ENCODE measurements at places on chromosomes 11 and 22.
A peak's percentile ranks its signal among the peaks of the same experiment; 100 is the strongest.

DNA sequence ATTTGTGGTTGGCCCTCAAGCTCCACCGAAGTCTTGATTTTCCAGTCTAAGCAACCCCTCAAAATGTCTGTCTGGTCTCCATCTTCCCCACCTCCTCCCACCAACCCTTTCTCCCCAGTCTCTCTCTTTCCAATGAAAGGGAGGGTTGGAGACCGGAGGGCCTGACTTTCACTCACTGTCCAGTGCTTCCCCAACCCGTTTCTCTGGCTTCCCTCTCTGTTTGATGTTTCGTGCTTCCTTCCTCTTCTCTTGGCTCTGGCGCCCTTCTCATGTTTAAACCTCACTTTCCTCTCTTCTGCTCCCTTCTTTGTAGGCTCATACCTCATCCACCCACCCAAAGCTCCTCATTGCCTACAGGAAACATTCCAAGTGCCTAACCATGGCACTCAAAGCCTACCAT is 11.1 kb upstream of the VPS37C start:
- DNase-seq, result no peak

GRCh38 chr11:106585061-106585460 is 433.2 kb downstream of the GUCY1A2 start:
- peak; percentile 59 for DNase-seq

- DNase-seq, result no peak
Observed at GRCh38 chr22:26082866-26083265, 86.4 kb upstream of the SEZ6L start.

DNA sequence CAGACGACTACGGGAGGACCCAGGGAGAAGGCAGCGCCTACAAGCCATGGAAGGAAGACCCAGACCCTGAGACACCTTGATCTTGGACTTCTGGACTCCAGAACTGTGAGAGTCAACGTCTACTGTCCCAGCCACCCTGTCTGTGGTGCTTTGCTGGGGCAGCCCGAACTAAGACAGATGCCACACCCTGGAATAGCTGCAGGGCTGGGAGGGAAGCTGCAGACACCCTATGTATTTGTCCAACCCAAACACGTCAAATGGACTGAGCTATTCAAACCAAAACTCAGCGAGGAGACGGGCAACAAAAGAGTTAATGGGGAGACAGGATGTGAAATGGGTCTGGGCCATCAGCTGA is 169.3 kb downstream of the CTTN start:
- DNase-seq, result no peak

DNA sequence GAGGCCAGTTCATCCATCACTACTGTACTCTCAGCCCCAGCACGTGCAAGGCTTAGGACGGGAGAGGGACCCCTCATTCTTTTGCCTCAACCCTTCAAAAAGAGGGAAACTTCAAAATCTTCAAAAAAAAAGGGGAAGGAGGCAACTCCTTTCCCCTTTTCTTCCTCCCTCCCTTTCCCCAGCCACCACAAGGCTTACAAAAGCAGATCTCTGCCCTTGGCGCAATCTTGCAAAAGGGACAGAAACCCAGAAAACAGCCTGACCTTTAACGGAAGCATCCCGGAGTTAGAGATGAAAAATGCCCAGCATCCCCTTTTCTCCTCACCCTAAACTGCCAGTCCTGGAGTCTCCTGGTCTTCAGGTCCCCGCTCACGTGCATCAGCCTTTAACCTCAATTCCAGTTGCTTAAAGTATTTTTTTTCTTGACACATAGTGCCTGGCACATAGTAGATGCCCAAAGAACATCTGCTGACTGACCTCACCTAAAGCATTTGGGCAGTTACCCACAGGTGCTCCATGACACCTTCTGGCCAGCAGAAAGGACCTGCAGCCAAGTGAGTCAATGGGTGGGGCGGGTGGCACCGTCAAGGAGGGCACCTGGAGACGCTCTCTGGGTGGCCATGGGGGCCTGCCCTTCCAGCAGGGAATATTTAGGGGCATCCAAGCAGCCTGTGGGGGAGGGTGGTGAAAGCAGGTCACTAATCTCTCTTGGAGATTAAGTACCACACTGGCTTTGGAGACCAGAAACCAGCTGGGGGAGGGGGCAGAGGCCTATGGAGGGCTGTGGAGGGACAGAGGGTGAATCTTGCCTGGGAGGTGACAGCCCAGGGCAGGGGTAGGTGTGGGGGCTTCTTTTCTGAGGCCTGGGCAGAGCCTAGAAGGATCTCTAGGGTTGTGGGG is 16.3 kb downstream of the NECTIN1 start:
- no peak for DNase-seq

- DNase-seq, result peak; percentile 8
Observed at GRCh38 chr22:34111210-34111824, 191.0 kb upstream of the LARGE1 start.

GRCh38 chr22:29877620-29878019 is 5.4 kb upstream of the MTMR3 start:
- DNase-seq, result peak; percentile 85

- DNase-seq, result no peak
Observed at GRCh38 chr22:28331695-28332094, 347.9 kb downstream of the TTC28 start.

DNA sequence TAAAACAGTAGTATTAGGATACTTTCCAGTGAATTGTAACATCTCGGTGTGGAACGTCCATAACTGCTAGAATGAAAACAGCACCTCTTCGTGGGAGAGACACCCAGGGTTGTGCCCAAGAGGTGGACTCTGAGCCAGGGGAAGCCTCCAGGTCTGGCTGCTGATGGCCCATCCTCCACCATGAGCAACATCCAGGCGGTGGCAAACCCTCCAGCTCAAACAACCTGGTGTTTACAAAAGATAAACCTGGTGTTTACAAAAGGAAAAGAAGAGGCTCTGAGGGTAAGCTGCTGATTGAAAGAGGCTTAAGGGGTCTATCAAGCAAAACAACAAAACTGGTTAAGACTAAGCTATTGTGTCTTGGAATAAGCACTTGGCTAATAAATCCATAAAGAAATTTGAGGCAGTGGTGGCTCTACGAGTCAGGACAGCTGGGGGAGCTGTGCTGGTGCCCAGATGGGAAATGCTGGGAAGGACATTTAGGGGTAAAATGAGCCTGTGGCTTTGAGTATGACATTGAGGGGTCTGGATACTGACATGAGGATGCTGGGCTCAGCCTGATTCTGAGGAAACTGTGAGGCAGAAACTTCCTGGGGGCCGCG is 909.0 kb downstream of the BRD1 start:
- no peak for DNase-seq

DNA sequence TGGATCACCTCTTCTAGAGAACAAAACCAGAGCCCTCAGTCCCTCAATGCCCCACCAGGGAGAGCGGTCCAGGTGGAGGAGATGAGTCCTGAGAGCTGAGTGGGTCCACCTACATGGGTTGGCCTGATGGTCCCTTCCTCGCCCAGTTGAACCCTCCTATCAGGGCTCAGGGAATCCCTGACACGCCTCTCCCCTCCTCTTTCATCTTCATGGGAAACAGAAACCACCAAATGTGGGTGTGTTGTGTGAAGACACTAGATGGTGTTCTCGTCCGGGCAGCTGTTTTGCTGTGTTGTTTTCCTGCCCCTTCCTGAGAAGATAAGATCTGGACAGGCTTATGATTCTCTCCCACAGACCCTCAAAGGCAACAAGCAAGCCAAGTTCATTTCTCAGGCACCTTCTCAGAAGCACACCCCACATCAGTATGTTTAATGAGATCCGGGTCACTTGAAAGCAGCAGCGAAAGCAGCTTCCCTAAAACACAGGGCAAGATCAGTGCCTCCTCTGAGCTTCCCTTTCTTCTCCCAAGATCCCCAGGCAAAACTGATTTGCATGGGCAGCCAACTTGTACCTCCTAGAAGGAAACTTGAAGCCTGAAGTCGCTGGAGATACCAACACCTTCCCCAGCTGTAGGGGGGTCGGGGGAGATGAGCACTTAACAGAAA is 35.3 kb upstream of the POU2AF1 start:
- DNase-seq, result no peak

DNA sequence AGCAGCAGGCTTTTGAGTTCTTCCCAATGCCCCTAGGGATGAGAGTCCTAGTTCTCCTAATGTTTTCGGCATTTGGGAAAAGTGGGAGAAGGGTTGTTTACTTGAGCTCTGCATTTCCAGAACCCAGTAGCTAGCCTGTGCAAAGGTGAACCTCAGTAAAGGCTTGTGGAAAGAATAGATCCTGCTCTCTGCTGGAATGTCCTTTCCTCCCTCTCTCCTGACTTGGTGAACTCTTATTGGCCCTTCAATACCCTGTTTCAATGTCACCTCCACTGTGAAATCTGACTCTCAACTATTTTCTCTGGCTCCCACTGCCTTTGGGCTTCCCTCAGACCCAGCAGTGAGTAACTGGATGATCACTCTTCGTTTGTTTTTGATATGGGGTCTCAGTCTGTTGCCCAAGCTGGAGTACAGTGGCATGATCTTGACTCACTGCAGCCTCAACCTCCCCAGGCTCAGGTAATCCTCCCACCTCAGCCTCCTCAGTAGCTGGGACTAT is 2.4 kb upstream of the UVRAG start:
- peak; percentile 9 for DNase-seq

DNA sequence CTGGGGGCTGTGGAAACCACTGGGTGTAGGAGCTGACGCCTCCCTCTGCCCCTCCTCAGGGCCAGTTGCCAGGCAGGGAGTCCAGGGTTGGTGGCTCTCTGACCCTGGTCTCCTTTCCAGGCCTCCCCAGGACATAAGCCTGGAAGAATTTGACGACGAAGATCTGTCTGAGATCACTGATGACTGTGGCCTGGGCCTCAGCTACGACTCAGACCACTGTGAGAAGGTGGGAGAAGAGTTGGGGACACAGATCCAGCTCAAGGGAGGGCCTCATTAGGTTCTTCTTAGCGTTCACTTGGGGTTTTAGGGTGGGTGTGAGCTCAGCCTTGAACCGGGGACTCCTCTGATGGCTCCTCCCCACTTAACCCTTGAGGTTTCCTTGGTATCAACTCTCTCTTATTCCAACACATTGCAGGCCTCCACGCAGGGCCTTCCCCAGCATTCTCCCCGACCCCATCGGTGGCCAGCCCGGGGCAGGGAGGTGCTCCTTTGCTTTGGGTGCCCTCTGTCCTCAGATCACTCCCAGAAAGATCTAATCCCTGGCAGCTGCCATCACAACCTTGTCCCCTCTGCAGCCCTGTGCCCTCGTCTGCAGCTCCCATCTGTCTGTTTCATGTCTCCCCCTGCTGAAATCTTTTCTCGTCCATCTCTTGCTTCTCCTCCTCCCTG is 1.2 kb downstream of the MAPK8IP2 start:
- no peak for DNase-seq

DNA sequence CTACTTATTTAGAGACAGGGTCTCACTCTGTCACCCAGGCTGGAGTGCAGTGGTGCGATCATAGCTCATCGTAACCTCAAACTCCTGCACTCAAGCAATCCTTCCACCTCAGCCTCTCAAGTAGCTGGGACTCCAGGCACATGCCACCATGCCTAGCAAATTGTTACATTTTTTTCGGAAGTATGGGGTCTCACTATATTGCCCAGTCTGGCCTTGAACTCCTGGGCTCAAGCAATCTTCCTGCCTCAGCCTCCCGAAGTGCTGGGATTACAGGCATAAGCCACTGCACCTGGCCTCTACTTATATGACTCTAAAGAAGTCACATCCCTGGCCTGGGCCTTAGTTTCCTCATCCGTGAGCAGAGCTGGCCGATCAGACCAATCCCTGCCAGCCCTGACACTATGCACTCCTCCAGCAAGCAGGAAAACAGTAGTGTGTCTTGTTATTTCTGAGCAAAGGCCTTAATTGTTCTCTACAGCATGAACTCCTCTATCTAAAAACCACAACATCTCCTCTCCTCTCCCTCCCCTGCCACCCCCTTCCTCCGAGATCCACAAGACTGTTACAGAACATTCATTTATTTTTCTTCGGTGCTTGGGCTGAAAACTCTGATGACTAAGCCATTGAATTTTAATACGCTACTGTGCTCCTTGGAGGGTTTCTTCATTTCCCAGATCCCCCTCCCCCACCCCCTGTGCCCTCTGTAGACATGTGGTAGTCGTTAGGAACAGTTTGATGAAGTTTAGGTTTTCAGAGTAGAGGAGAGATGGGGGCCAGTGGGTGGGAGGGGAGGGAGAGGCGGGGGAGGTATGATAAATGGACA is 91.5 kb downstream of the ABTB2 start:
- peak; percentile 96 for DNase-seq

- DNase-seq, result no peak
Observed at GRCh38 chr22:34299496-34299895, 379.2 kb upstream of the LARGE1 start.

GRCh38 chr11:83523676-83524075 is 237.5 kb upstream of the CCDC90B start:
- no peak for DNase-seq

- no peak for DNase-seq
Observed at GRCh38 chr11:132862137-132862536, 670.2 kb downstream of the OPCML start.

DNA sequence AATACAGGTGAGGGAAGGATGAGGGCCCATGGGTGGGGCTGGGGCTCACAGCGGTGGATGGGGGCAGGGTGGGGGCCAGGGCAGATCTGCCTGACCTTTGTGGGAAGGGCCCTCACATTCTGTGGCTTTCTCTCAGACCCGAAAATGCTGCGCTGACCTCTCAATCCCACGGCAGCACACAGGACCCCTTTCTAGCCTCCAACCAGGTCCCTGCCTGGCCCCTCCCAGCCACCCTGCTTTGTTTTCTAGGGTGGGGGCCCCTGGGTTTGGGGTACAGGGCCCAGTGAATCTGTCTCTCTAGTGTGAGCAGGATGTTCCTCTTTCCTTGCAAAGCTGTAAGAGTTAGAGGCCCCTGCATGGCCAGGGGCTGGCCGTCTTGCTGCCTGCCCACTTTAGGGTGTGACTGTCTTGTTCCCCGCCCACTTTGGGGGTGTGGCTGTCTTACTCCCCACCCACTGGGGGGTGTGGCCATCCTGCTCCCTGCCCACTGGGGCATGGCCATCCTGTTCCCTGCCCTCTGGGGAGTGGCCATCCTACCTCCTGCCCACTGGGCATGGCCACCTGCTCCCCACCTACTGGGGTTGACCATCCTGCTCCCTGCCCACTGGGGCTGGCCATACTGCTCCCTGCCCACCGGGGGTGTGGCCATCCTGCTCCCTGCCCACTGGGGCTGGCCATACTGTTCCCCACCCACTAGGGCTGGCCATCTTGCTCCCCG is 11.5 kb downstream of the PARVG start:
- DNase-seq, result peak; percentile 27

GRCh38 chr22:50581950-50582492 is 628 bp downstream of the CHKB start:
- no peak for DNase-seq

- DNase-seq, result no peak
Observed at GRCh38 chr11:127105593-127106541, 105.3 kb upstream of the KIRREL3 start.

All from fibroblast of mammary gland (primary cell).